GM18507 (cell line): ENCODE measurements at places on chromosomes 3 and 15.

GRCh38 chr3:127789990-127790881 lies 32.1 kb downstream of the MGLL start:
- DNase-seq, result no peak

DNA sequence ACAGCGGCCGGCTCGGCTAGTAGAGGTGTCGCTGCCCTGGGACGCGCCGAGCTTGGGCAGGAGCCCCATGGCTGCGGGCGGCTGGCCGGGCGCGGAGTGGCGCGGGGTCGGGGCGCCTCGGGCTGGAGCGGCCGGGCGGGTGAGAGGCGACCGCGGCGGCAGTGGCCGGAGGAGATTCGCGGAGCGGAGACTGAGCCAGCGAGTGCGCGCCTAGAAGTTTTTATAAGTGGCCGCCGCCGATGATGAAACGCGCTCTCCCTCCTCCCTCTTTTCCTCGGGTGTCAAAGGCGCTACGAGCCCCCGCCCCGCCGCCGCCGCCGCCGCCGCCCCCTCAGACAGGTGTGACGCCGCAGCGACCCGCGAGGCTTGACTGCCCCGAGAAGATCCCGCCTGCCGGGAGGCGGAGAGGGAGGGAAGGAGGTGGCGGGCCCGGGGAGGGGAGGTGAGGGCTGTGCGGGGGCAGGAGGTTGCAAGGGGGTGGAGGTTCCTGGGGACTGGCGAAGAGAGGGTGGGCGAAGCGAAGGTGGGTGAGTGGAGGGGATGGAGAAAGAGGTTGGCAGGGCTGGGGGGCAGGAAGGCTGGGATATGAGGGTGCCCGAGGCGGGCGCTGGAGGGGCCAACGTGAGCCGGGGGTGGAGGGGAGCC lies at the start of gene SLCO2A1:
Gene SLCO2A1 (minus strand): TSS at position 192 of the 645 bp plus-strand sequence. CDS start 123 bp downstream, at position 69.
- DNase-seq, result no peak

GRCh38 chr3:194998417-194998816 lies 272.5 kb downstream of the XXYLT1 start:
- no peak for DNase-seq

DNA sequence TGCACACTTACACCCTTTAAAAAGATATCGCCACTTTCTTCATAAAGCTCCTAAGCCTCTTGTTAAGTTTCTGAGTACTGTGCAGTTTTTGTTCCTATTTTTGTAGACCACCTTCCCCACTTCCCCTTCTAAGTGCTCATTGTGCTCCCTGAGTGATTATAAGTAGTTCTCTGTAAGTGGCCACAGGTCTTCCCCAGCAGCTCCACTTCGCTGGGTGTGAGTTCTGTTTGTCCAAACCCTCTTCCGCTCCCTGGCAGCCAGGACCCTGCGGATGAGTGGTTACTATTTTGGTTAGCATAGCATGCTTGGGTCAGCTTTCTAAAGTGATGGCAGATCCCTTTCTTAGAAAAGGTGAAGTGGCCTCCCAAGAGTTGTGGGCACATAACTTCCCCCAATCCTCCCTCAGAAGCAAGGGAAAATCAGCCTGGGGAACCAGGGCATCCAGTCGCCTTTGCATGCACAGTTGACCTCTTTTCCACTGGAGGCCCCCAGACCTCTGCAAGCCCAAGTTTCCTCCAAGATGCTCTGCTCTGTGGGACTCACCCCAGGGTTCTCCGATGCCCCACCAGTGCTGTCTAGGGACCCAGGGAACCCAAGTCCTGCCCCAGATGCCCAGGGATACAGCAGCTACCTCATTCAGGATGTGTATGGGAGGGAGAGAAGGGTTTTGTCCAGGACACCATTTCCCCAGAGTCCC lies 69.6 kb downstream of the ATP10A start:
- no peak for DNase-seq

GRCh38 chr15:31228980-31229826 lies 97.4 kb upstream of the KLF13 start:
- DNase-seq, result peak; percentile 53

- DNase-seq, result no peak
These were observed 23.9 kb upstream of the OR5H6 start for GRCh38 chr3:98240131-98240530.
